ENCODE measurements at places on chromosomes 12 and 14. TPM values are rescaled to one million over a fixed set of nuclear protein-coding genes. Genes with fewer than 3 reads are reported as not detected.

The MANSC4 gene
- total RNA-seq: not detected

The PNMA1 gene
- 22.4 TPM for total RNA-seq

The CCDC175 gene
- not detected for total RNA-seq

The CMA1 gene
- not detected for total RNA-seq

- no peak for DNase-seq
Observed at GRCh38 chr14:68627868-68628604, 164.8 kb downstream of the ZFP36L1 start.

- no peak for DNase-seq
Observed at GRCh38 chr12:52126050-52126604, 46.6 kb downstream of the SMIM41 start.

- no peak for DNase-seq
Observed at GRCh38 chr12:8912914-8913313, 1.4 kb upstream of the PHC1 start.

- no peak for DNase-seq
Observed at GRCh38 chr12:93802293-93802692, 125.1 kb downstream of the CRADD start.

All from GM12878 (cell line).